Erythroblast (primary cell): ENCODE measurements at places on chromosomes 1 and 21.

- DNase-seq = no peak
Measured at GRCh38 chr1:94821636-94822305, 1.6 kb downstream of the SLC44A3 start.

GRCh38 chr1:18358600-18358999 lies 122.1 kb upstream of the KLHDC7A start:
- no peak for DNase-seq

- no peak for DNase-seq
Measured at GRCh38 chr1:177958092-177958491, 11.8 kb downstream of the SEC16B start.

- DNase-seq = peak; percentile 15
Measured at GRCh38 chr1:10755970-10756521, 40.4 kb downstream of the CASZ1 start.

GRCh38 chr1:61361931-61362330 lies 279.6 kb downstream of the NFIA start:
- DNase-seq = no peak

GRCh38 chr1:237763751-237764150 lies 127.0 kb downstream of the ZP4 start:
- DNase-seq = no peak

DNA sequence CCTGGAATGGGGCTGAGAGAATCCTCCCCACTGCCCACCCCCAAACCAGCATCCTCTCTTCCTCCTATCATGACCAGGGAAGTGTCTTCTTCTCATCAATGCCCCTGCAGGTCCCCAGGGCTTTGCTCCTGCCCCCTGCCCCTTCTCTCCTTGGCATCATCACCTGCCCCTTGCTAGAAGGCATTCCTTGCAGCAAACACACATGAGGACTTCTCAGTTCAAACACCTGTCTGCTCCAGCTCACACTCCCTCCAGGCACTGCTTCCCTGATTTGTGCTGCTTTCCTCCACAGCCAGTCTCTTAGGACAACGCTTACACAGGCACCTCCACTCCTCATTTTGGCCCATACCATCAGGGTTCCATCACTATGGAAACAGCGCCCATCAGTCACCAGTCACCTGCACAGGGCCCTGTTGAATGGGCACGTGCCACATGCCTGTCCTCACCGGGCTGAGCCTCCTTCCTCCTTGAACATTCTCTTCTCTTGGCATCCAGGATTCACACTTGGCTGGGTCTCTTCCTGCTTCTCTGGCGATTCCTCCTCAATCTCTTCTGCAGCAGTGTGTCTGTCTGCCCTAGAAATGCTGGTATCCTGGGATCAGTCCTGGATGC lies 81.9 kb upstream of the EDN2 start:
- no peak for DNase-seq

GRCh38 chr21:44074315-44074958 lies 32.8 kb upstream of the PWP2 start:
- DNase-seq = no peak

DNA sequence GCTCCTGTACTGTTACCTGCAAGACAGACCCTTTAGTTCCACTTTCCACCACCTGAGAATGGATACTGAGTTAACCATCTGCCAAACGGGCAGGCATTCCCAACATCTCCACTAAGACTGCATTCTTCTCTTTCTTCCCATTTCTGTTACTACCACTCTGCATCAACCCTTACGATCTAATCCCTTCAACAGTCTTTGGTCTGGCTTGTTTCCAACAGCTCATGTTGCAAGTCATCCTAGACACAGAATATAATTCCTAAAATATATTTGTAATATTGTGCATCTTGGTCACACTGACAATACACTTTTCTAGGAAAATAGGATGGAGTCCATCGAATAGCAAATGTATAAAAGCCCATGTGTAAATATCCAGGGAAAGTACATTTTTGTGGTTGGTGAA lies 166.7 kb downstream of the SIPA1L2 start:
- no peak for DNase-seq

GRCh38 chr21:15744926-15745325 lies 15.1 kb downstream of the USP25 start:
- DNase-seq = no peak

GRCh38 chr1:77560741-77561140 lies 121.7 kb downstream of the ZZZ3 start:
- DNase-seq = no peak

DNA sequence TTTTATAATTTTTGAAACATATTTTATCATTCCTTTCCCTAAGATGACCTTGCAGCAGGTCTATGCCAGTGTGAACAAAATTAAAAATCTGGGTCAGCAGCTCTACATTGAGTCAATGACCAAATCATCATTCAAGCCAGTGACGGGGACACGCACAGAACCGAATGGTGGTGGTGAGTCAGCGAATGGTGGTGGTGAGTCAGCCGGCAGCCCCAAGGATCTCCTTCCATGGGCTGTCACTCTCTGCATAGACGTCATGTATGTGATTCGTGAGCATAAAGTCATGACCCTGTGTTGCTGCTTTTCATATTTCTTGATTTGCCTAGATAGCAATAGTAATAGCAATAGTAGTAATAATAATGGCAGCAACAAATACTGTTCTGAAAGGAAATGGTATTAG lies 26.3 kb downstream of the PER3 start:
- DNase-seq = peak; percentile 11

- peak; percentile 38 for DNase-seq
Measured at GRCh38 chr1:231335663-231336602, 1.7 kb downstream of the EXOC8 start.

DNA sequence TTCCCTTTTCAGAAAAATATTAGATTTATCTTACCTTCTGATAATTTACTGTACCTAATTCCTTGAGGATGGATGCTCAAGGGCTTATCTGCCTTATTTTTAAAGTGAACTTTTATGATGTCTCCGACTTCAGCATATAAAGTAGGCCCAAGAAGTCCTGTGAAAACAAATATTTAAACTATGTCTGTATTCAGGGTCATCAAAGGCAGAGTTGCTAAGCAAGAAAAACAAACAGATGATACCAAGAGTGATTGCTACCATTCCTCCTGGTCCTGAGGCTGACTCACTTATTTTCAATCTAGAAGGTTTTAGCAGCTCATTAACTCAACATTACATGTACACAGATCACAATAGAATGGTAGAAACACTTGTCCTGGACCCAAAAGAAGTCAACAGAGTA lies 14.1 kb downstream of the F5 start:
- DNase-seq = no peak

DNA sequence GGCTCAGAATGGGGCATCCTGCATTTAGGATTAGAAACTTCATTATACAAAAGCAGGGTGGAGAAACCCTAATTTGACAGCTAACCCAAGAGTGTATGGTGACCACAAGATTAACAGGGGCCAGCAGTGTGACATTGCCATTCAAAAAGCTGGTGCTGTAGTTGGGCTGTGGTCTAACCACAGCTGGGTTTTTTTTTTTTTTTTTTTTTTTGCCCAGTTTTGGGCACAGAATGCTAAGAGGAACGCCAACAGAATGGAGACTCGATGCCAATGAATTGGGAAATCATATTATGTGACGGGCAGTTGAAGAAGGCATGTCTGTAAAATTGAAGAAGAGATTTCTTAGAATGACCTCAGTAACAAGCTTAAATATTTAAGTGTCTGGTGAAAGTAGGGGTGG lies 58.4 kb downstream of the NFIA start:
- peak; percentile 66 for DNase-seq

GRCh38 chr1:36609241-36610027 lies 126.7 kb upstream of the CSF3R start:
- DNase-seq = peak; percentile 59

GRCh38 chr1:81259625-81260411 lies 540.9 kb upstream of the ADGRL2 start:
- no peak for DNase-seq

- DNase-seq = no peak
Measured at GRCh38 chr1:60059468-60059867, 14.1 kb downstream of the C1orf87 start.

DNA sequence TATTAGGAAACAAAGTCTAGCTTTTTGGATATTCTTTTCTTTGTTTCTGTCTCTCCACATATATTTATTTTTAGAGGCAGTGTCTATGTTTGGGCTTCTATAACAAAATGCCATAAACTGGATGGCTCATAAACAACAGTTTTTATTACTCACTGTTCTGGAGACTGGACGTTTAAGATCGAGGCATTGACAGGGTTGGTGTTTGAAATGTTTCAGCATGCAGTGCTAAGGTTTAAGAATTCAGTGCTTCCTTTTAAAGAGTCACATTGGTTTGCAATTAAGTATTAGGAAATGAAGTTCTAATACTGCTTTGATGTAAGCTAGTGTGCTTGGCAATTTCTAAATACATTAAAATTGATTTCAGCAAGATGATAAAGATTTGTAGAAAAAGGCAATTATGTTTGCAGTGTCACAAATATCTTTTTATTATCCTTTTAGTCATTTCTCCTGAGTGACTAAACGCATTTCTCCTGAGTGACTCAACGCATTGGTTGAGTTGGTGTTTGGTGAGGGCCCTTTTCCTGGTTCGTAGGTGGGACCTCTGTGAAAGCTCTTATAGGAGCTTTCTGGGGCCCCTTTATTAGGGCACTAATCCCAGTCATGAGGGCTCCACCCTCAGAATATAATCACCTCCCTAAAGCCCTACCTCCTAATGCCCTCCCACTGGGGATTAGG lies 317.0 kb downstream of the USP25 start:
- no peak for DNase-seq

- no peak for DNase-seq
Measured at GRCh38 chr1:201358596-201358995, 18.9 kb downstream of the TNNT2 start.

DNA sequence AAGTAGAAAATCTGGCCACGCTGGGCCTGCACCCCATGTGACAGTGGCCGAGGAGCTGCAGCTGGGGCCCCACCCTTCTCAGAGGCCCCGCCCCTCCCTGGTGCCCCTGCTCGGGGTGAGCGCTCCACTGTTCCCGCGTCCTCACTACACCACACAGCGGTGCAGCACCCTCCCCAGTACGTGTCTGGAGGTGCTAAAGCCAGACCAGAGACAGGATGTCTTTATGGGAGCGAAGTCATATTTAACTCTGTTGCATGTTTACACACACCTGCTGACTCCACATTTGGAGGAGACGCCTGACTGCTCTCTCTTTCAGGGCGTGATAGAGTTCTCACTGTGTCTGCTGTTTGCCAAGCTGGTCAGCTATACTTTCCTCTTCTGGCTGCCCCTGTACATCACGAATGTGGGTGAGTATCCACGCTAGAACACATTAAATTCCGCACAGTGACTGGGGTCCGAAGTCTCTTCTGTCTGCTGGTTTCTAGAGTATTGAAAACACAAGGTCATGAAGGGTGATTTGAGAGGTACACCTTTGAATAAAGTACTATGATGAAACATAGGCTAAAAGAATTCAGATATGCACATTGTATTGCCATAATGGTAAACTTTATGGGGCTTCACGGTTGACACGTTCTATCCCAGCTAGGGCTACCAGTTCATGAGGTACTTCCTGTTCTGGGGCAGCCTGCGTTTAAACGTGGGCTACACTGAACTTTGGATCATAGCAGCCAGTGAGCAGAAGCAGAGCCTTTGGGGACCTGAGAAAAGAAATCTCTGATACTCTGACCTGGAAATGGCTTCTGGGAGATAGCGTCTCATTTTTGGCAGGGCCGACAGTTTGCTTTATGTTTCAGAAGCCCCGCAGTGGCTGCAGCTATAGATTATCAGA lies 48.4 kb downstream of the SLC37A1 start:
- DNase-seq = peak; percentile 33

DNA sequence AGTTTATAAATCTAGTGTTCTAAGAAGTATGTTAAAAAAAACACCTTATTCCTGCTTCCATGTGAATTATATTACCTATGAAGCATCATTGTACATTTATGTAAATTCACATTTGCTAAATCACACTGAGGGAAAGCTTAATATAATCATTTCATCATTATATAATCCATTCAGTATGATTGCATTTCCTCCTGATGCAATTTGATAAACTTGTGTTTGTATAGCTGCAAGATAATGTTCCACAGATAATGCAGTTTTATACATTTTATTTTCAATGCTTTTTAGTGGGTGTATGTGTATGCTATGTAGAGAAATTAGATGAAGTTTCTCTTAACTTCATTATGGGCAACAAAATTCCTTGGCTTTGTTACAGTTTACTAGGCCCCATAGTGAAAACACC lies 79.6 kb downstream of the HS2ST1 start:
- DNase-seq = no peak

DNA sequence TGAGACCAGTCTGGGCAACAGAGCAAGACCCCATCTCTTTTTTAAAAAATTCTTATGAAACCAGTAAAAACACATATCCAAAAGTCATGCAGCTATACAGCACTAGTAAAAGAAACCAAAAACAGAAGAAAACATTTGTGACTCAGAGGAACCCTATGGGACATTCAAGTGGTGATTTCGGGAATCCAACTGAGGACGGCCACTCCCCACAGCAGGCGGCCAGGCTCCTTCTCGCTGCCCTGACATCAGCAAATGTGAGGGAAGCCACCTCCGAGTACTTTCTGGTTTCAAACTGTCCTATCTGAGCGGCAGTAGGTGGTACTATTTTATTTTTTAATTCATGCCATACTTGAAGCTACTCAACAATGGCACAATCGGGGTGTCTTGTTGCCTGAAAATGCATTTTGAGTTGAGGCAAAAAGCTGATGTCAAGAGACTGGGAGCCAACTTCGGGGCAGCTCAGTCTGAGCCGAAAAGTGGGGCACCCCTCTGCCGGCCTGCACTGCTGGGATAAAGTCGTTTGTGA lies 3.3 kb downstream of the SUMO3 start:
- DNase-seq = no peak

DNA sequence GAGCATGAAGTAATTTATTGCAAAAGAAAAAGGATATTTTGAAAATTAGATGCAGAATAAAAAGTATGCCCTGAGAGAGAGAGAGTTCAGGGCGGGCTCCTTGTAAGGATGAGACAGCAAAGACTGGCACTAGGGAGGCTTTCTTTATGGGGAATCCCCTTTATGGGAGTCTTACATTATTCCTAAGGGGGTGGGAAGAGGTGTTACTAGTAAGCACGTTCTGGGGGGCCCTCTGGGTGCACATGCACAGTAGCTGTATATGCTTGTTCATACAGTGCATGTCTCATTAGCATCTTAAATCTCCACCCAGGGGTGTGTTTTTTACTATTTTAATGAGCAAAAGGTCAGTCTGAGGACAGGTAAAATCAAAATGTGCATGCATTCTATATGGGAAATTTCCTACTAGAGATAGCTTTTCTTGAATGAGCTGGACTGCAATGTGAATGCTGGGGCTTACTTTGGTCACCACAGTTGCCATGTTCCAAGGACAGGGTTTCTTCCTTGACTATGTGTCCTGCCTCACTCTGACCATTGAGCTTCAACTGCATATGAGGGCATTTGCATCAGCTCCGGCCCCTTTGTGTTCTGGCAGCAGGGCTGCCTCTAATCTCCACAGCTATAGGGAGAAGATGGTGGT lies 614.1 kb downstream of the NUF2 start:
- DNase-seq = no peak

- DNase-seq = no peak
Measured at GRCh38 chr1:116794804-116795481, 40.7 kb downstream of the CD2 start.

GRCh38 chr1:111225717-111226400 lies 1.7 kb upstream of the CHI3L2 start:
- DNase-seq = no peak

DNA sequence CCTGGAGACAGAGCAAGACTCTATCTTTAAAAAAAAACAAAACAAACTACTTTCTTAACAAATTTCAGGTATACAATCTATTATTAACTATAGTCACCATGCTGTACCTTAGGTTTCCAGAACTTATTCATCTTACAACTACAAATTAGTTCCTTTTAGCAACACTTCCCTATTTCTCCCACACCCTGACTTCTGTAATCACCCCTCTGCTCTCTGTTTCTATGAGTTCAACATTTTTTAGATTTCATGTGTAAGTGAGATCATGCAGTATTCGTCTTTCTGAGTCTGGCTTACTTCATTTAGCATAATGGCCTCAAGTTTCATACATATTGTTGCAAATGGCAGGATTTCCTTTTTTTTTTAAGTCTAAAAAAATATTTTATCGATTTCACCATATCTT lies 77.9 kb upstream of the LPGAT1 start:
- no peak for DNase-seq
